ENCODE measurements at places on chromosomes 7 and 10.

- DNase-seq: no peak
Measured at GRCh38 chr7:140404565-140405065, 757 bp downstream of the RAB19 start.

DNA sequence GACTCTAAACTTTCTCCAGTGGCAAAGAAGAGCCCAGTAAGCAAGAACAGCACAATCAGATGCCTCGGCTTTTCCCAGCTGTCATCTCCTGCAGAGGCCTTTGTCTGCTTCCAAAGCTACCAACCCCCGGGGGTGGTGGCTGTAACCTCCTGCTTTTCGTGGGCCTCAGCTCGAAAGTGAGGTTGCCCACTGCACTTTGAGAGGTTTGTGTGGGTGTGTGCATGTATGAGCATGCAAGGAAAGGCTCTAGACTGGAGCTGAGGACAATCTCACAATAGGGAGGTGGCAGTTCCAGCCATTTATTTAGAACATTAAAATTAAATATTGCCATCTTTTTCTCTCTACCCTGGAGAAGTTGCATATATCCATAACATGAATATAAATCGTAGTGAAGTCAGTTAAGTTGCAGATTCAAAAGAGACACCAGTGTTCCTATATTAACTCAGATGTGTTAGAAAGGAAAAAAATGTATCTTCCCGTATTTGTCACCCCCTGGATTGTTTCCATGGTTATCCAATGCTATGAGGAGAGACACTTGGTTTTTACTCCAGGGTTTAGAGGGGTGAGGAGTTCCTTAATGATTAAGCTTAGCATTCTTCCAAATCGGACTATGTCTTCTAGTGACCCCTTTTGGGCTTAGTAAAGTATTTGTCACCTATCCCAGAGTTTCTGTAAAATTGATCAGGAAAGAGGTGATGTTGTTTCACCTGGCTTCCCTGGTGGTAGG, 781.1 kb downstream of the INHBA start:
- DNase-seq: no peak

GRCh38 chr10:10591715-10592341, 425.8 kb upstream of the CELF2 start:
- DNase-seq: no peak

DNA sequence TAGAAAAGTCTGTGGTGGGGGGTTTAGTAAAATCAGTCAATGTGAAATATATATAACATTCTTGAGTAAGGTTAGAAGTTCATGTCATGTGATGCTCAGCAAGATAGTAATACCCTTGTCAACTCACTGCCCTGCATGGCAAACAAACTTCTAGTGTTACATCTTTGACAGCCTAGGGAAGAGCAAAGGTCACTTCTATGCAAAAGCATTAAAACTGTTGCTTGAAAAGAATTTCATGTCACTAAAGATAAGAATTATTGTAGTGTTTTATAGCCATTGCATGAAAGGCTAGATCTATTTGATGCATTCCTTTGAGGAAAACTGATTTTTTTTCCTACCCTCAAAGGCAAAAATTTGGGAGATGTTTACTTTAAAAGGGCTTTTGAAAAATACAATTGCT, 176.0 kb downstream of the SKAP2 start:
- no peak for DNase-seq

DNA sequence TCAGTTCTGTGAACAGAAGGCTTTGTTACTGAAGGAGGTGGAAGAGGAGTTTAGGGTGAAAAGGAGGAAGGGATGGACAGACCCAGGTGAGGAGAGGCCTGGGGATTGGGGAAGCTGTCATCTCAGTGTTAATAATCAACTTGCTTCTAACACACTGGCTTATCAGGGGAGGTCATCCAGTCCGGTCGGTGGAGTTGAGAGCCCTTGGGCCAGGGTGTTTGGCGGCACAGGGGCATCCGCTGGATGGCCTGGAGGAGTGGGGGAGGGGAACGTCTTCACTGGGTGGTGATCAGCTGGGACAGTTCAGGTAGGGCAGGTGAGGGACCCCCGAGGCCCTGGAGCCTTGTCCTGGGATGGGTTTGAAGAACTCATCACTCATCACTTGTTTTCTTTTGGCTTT, 33.9 kb downstream of the SHH start:
- no peak for DNase-seq

GRCh38 chr10:95860166-95860940, 47.4 kb upstream of the CC2D2B start:
- no peak for DNase-seq

- DNase-seq: no peak
Measured at GRCh38 chr7:141685285-141686023, 16.5 kb downstream of the DENND11 start.

GRCh38 chr10:69960606-69960987, 92.0 kb upstream of the MACROH2A2 start:
- DNase-seq: no peak

DNA sequence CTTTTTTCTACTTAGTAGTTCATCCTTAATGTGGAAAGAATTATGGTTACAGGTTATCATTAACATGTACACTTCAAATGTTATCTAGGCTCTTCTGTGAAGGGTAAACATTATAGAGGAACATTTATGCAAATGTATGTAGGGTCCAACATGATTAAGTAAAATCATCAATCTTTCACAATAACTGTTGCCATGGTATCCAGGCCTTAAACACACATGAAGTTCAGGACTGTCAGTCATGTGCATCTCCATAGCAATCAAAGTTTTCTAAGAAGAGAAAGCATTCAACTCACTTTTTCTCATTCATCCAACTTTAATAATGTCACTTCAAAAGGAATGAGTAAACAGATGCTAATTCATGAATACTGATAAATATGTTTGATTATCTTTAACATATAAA, 83.6 kb downstream of the DNAJC1 start:
- no peak for DNase-seq

DNA sequence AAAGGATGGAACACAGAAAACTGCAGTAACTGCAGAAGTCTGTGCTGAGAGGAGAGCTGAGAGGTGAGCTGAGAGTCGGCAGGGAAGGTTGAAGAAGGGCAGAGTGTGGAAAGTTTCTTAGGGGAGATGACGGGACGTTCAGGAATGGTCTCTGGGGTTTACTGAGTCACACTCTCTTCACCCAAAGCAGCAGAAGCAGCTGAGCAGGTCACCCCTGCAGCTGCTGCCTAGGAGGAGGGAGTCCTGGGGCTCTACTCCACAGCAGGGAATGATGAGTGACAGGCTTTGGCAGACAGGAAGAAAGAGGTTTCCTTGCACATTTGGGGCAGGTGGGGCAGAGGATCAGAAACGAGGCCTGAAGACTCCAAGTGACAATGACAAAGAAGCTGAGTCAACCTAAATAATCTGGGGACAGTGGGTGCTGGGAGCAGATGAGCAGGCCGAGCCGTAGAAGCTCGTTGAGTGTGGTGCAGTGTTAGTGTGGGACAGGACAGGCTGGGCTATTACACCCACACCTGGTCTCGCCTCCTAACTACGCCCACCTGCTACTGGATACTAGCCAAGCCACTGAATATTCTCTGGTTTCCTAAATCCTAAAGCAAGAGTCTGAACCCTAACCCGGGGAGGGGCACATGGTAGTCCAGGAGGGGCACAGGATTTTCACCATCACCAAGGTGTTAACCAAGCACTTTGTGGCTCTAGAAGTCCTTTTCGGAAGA, 24.9 kb downstream of the BEND7 start:
- DNase-seq: no peak

GRCh38 chr7:69800495-69800894, 202.2 kb downstream of the AUTS2 start:
- no peak for DNase-seq

GRCh38 chr7:102284399-102284798, 2.3 kb upstream of the SH2B2 start:
- DNase-seq: no peak
